ENCODE measurements at places on chromosomes 5 and 9.

- DNase-seq: no peak
These were observed 202.1 kb upstream of the SLC30A5 start for GRCh38 chr5:68891718-68892117.

GRCh38 chr9:104971511-104971910, 43.6 kb upstream of the ABCA1 start:
- no peak for DNase-seq

- no peak for DNase-seq
These were observed 81.6 kb upstream of the TNFAIP8 start for GRCh38 chr5:119274030-119274766.

DNA sequence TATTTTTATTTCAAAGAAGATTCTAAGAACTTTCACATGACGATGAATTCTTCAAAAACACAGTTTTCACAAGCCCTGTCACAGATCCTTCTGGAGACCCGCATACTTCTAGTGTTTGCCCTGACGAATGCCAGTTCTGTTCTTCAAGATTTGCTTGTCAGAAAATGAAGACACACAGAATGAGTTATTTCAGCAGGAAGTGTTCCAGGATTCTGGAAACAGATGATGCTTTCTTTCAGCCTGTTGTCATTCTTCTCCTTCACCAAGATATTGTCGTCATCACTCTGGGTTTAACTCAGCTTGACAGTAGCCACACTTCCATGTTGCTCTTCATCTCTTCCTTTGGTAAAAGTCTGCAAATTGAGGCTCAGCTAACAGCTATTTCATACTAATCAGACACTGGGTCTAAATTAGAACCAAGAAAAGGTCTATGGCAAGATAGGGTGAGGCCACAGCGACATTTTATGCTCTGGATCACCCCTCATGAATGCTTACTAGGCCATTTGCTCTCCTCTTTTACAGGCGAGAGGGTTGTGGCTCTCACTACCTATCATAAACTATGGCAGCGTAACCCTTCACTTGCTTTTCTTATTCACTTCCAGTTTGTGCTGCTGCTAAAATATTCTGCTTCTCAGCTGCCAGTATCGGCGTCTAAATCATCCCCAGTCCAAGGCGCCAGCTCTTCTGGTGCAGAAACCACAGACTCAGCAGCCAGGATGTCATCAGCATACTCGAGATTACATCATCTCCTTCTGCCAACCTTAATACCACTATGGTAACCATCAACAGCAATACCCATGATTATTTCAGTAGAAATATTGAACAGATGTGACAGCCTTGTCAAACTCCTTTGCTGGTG, 159.6 kb upstream of the TBCA start:
- DNase-seq: peak; percentile 55

GRCh38 chr9:5518171-5518936, 8.0 kb downstream of the PDCD1LG2 start:
- DNase-seq: no peak

DNA sequence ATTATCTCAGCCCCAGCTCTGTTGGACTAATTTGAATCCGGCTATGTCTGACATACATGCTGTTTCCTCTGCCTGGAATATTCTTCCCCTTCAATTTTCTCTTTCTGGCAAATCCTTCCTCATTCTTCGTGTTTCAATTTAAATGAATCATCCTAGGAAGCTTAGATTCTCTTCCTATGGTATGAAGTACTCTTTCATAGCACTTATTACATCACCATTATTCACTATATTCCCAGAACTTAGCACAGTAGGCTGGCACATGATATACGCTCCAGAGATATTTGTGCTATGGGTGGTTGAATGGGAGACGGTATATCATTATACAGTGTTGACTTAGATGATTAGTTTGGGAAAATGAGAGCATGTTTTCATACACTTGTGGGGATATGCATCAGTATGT, 91.0 kb upstream of the JAK2 start:
- DNase-seq: no peak

DNA sequence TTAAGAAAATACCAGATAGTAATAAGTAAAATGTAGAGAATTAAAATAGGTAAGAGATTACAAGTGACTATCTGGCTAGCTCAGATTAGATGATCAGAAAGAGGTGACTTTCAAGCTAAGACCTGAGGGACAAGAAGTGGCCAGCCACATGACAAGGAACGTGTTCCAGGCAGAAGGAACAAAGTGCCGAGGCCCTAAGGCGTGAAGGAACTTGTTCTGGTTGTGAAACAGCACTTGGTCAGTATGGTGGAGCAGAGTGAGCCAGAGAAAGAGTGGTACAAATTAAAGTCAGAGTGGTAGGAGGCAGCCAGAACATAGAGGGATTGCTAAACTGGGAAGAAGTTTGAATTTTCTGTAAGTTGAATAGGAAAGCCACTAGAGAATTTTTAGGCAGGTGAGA, 73.6 kb downstream of the ADRB2 start:
- no peak for DNase-seq

DNA sequence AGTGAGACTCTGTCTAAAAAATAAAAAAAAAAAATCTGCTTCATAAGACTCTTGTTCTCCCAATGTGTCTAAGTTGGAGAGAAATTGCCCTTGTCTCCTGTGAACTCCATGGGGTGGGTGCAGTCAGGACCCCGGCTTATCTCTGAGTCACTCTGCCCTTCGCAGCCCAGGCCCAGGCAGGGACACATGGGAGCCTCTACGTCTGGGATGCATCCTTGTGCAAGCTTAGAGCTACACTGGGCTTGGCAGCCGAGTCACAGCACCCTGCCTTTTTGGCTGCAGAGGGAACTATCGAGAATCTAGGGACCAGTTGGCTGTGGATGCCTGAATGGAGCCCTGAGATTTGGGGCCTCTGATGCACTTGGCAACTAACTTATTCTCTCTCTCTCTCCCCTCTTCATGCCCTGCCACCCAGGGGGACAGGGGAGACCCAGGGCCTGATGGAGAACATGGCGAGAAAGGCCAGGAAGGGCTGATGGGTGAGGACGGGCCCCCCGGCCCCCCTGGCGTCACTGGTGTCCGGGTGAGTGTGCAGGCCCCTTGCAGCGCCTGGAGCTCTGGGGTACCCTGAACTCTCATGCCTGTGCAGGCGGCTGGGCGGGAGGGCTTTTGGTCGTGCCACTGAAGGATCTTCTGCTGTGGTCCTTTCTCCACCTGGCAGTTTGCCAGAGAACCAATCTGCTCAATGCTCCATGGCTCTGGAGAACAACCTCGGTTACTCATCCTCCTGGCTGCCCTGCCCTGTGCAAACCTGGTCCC, 47.5 kb upstream of the ORM1 start:
- no peak for DNase-seq

GRCh38 chr5:97888439-97888838, 705.4 kb upstream of the RIOK2 start:
- DNase-seq: no peak

DNA sequence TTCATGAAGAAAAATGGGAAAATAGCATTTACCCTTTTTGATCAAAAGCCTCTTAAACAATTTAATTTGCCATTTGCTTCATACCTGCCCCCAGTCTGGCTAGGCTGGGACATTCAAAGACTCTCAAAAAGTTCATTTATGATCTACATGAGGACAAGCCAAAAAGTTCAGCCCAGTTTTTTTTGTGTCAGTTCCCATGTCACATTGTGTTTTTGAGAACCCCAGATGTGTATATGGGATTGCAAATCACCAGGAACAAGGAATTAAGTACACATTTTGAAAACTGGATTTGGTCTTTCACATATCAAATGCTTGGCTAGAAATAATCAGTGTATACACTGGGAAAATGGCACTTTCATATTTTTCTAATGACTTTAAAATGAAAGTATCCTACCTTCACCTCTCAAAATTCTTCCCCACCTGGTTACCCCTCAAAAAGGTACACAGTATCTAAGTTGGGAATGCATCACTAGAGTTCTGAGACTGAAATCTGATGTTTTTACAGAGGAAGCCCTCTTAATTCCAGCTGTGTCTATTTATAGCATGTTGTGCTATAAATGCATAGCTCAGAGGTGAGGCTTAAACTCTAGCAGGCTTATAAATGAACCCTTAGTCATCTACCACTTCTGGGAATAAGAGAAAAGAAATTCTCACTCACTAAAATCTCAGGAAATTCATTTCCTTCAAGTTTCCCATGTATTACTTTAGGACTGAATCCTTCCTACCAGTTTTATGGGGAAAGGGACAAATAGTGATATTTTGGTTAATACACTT, 9.3 kb downstream of the STOM start:
- DNase-seq: no peak

DNA sequence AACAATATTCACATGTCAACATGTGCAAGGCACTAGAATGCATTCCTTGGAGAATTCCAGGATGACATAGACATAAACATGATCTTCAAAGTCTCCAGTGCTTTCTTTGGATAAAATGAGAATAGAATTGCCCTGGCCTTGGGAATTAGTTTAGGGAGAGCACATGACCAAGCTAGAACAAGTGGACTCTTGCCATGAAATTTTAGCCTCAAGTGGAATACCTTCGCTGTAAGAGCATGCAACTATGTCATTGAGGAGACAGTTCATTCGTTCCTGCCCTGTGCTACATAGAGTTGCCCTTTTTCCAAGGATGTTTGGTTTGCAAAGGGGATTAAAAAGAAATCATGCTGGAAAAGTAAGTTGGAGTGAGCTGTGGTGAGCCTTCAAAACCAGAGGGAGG, 42.7 kb downstream of the ZFAND5 start:
- no peak for DNase-seq

DNA sequence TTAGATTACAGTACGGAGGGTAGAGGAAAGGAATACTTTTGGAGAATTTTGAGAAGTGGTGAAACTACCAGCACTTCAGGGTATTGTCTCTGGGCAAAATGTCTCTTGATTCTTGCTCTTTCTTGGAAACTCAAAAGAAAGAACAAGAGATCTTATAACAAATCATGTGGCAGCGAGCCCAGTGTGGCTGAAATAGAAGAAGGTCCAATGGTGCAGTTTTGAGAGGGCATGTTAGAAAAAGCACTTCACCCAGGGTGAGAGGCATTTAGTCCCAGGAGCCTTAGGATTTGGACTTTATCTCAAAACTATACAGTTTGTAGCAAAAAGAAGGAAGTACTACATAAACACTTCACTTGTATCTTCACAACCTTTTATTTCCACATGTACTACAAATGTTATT, 39.4 kb downstream of the NNT start:
- no peak for DNase-seq

DNA sequence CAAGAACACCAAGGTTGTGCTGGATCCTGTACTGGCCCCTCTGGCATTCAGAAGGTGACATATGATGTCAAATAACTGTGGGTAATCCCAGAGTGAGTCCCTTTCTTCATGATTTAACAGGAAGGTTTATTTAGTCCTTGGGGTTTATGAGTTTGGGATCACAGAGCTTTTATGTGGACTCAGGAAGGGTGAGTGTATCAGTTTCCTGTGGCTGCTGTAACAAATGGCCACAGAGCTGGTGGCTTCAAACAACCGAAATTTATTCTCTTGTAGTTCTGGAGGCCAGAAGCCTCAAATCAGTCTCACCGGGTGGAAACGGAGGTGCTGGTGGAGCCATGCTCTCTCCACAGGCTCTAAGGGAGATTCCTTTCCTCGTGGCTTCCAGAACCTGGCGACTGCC, 157.7 kb downstream of the MELK start:
- no peak for DNase-seq

- no peak for DNase-seq
These were observed 258.3 kb downstream of the CWC27 start for GRCh38 chr5:65026816-65027548.

GRCh38 chr9:135345775-135346433, 133.7 kb upstream of the PPP1R26 start:
- DNase-seq: no peak

DNA sequence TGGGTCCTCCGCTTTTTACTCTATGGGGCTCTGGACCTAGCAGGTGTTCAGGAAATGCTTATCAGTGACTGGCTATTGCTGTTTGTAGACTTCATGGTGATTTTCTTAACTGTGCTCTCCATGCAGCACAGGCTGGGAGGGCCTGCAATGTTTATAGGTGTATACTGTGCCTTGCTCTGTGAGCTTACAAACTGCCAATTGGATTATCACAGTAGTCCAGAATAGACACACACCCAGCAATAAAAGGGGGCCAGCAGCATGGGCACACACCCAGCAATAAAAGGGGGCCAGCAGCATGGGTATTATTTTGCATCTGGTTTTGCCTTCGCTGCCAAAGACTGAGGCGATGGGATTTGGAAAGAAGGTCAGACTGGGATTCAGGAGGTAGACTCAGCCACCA, 100.0 kb downstream of the CRB2 start:
- no peak for DNase-seq

DNA sequence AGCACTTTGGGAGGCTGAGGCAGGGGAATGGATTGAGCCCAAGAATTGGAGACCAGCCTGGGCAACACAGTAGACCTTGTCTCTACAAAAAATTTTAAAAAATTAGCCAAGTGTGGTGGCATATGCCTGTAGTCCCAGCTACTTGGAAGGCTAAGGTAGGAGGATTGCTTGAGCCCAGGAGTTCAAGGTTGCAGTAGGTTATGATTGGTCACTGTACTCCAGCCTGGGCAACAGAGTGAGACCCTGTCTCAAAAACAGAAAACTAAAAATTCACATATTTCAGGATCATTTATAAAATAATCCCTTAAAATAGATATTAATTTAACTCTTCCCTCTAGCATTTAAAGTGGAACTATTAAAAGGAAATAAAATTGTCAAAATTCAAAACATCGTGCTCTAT, 3.4 kb downstream of the FCHO2 start:
- DNase-seq: no peak

GRCh38 chr5:130092991-130093390, 188.7 kb downstream of the CHSY3 start:
- no peak for DNase-seq

DNA sequence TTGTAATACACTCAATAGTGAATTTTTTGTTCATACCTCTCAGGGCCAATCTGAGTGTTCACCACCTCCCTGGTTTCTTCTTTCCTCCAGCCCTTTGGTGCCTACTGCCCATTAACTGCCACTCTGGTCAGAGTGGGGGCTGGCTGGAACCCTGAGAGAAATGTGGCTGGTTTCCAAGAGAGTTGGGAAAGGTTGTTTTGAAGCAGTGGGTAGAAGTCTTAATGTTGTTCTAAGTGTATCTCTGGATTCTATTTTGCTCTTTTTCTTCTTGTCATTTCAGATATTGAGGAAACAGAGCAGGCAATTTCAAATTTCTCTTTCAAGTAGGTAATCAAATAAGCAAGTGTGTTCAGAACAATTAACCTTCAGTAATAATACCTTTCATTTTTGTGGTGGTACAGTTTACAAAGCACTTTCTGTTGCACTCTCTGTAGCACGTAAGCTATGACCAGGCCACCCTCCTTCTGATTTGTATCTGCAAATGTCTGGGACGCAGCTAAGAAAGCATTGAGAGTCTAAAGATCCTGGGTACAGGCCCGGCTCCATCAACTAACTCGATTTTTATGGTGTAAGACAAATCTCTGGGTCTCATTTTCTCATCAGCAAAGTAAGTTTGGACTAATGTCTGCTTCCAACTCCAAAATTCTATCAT, 8.4 kb downstream of the SLC1A3 start:
- no peak for DNase-seq
